ENCODE measurements at places on chromosomes 1 and 21.

GRCh38 chr1:82346141-82346540 is 545.4 kb downstream of the ADGRL2 start:
- DNase-seq, result no peak

DNA sequence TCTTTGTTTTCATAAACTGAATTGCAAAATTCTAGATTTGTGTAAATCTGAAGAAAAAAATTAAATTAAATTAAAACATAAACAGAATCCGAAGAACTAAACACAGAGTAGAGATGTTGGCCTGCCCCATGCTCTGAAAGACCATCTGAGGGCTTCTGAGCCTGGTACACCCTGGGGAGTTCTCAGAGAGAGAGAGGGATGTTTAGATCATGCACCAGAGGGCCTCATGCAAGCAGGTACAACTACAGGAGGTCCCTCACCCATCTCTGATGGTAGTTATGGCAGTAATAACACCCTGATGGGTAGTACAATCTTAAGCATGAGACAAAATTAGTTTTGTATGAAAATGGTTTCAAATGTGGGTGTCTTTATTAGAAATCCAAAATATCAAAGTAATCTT is 127.7 kb downstream of the TGFB2 start:
- no peak for DNase-seq

DNA sequence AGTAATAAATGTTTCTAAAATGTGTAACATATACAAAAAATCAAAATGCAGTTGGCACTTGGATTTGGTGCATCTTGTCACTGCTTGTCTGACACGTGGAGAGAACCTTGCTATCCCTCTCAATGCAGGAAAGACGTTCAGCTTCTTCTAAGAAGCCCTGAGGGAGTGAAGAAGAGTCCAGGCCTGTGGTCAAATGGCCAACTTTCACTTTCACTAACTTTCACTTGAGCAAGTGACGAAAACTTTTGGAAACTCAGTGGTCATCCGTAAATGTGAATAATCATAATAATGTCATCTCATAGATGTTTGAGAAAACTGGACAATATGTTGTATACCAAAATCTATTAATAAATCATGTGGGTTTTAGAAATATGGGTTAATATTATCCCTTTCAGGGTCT is 61.9 kb downstream of the ERG start:
- no peak for DNase-seq

- DNase-seq, result no peak
Observed at GRCh38 chr1:165823552-165824268, 3.7 kb upstream of the UCK2 start.

- DNase-seq, result no peak
Observed at GRCh38 chr1:95229037-95229436, 5.0 kb upstream of the RWDD3 start.

DNA sequence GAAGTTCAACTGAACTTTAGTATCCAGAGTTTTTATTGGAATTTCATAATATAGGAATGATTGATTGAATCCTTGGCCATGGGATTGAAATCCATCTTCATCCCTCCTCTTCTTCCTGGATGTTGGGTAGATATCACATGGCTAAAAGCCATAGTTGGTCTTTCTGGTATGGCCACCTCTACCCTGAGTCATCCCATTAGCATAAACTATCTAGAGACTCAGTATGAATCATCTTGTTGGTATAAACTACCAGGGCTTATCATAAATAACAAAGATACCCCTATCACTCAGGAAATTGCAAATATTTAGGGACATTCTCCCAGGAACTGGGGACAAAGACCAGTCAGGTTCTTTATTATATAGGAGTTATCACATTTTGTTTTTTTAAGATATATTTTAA is 21.2 kb upstream of the ZP4 start:
- DNase-seq, result no peak
